EH (cell line): ENCODE measurements at places on chromosomes 6 and 20.

GRCh38 chr6:159877256-159877808, 13.5 kb upstream of the MAS1 start:
- no peak for DNase-seq

DNA sequence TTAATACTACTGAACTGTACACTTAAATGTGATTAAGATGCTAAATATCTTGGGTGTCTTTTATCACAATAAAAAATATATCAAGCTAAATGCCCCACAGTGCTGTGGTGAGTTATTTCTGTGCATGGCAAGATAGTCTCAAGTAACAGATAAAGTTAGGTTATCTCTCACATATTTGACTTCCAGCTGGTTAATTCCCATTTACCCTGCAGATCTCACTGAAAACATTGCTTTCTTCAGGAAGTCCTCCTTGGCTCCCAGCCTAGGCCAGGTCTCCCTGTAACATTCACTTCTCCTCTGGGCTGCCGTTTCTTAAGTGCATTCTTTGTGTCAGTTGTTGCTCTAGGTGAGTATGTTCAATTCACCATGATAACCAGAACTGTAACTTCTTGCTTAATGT, 59.1 kb downstream of the SLC22A1 start:
- DNase-seq, result no peak

DNA sequence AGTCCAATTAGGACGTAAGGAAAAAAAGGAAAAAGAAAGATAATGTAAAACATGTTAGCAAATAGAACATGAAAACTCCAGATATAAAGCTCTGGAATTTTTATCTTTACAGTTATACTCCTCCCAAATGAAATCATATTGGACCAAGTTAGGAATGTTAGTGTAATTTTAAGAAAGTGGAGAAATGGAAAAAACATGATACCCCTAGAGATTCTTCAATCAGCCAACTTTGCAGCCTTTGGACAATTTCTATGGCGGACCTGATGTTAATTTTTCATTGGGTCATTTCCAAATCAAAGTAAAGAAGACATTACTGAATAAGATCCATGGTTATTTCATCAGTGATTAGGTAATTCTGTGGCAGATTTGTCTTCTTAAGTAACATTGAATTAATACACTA, 748.7 kb downstream of the RFPL4B start:
- no peak for DNase-seq

- DNase-seq, result no peak
Observed at GRCh38 chr6:135514706-135515105, 17.2 kb upstream of the AHI1 start.
